ENCODE measurements at places on chromosomes 6 and 20.

DNA sequence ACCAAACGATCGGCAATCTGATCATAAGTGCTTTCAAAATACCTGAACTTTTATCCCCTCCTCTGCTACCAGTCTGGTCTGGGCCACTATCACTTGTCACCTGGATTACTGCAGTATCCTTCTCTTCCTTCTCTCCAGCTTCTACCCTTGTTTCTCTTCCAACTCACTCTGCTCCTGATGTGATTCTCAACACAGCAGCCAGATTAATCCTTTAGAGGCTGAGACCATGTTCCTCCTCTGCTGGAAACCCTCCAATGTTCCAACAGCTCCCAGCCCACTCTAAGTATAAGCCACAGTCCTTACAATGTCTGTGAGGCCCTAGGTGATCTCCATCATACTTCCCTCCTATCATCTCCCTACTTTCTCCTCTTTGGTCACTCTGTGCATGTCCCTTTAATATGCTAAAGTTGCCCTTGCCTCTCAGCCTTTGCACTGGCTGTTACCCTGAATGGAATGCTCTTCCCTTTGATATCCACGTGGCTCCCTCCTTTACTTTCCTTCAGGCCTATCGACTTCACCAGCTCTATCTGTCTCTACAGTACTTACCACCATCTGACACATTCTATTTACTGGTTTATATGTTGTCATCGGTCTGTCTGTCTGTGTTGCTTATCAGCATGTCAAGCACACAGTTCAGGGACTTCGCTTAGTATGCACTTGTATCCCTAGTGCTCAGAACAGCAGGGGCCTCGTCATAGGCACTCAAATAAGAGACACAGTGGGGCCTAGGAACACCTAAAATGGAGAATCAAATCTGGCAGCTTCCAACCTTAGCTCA is 35.0 kb upstream of the RNF24 start:
- no peak for DNase-seq

DNA sequence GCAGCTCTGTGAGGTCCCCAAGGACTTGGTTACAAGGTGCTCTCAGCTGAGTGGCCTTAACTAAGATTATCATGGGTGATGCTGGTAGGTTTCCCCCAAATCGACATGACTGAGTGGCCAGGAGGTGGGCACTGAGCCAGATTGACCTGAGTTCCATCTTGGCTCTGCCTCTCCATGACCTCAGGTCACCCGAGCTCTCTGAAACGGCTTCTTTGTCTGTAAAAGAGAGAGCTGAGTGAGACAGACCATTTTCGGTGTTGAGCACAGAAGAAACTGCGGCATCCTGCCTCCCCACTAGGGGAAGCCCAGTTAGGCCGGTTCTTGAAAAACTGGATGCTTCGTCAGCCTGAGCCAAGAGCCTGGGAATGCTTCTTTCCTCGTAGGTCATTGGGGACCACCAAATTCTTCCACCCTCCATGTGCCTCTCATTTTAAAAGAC is 14.1 kb upstream of the STX16 start:
- DNase-seq: no peak

GRCh38 chr20:49905415-49906091 is 9.8 kb downstream of the SPATA2 start:
- no peak for DNase-seq

- DNase-seq: no peak
Measured at GRCh38 chr6:150646228-150646627, 46.5 kb downstream of the PLEKHG1 start.

- no peak for DNase-seq
Measured at GRCh38 chr6:161613711-161614110, 339.9 kb upstream of the AGPAT4 start.

DNA sequence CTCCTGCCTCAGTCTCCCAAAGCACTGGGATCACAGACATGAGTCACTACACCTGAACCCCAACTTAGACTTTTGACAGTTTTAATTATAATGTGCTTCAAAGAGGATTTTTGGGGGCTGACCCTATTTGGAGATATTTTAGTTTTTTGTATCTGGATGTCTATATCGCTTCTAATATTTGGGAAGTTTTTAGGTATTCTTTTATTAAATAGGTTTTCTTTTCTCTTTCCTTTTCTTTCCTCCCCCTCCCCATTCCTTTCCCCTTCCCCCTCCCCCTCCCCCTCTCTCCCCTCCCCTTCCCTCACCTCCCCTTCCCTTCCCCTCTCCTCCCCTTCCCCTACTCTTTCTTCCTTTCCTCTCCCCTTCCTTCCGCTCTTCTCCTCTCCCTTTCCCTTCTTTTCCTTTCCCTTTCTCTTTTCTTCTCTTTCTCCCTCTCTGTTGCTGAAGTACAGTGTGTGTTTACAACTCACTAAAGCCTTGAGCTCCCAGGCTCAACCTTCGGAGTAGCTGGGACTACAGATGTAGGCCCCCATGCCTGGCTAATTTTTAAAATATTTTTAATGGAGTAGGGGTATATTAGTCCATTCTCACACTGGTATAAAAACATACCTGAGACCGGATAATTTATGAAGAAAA is 24.4 kb upstream of the NKX2-4 start:
- DNase-seq: no peak

- DNase-seq: no peak
Measured at GRCh38 chr6:161319231-161319630, 45.4 kb upstream of the AGPAT4 start.

DNA sequence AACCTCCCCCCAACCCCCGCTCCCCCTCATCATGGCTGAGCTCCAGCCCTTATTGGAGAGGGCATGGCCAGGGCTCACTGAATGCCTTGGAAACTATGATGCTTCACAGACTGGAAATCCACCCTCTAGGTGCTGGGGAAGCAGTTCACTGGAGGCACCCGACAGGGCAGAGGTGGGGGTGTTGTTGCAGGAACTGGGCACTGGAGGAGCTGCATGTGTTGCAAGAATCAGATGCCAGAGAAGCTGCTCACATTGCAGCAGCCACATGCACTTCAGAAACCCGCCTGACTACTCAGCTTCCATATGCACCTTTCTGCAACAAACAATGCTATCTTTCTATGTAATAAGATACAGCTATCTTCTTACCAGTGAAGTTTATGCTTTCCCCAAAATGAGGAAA is 7.9 kb upstream of the TBPL1 start:
- no peak for DNase-seq

GRCh38 chr20:18790787-18791186 is 22.8 kb upstream of the SCP2D1 start:
- DNase-seq: no peak

DNA sequence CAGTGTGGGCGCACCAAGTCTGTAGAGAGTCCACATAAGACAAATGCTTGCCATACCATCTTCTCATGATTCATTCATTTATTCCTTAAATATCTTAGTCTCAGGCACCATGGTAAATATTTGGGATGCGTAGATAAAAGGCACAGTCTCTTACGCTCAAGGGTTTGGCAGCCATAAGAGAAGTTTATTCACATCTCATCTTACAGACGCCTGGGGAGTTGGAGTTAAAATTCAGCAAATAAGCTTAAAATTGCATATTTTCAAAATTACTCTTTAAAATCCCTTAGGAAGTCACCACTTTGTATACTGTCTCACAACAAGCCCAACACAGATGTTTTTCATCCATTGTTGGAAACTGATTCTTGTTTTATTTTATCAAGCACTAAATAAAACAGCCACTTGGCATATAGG is 363.3 kb downstream of the KIF16B start:
- no peak for DNase-seq

DNA sequence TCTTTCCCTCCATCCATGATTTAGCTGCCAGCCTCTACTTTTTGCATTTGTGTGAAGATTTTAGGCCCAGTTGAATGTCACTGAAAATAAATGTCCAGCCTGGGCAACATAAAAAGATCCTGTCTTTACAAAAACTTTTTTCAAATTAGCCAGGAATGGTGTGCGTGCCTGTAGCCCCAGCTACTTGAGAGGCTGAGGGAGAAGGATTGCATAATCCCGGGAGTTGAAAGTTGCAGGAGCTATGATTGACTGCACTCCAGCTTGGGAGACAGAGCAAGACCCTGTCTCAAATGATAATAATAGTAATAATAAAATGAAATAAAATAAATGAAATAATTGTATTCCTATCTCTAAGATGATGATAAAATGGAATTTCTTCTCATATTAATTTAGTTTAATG is 5.0 kb upstream of the GFOD1 start:
- DNase-seq: no peak

- no peak for DNase-seq
Measured at GRCh38 chr6:38367231-38367630, 272.5 kb downstream of the BTBD9 start.

- DNase-seq: no peak
Measured at GRCh38 chr6:130138116-130138908, 84.4 kb downstream of the SAMD3 start.

DNA sequence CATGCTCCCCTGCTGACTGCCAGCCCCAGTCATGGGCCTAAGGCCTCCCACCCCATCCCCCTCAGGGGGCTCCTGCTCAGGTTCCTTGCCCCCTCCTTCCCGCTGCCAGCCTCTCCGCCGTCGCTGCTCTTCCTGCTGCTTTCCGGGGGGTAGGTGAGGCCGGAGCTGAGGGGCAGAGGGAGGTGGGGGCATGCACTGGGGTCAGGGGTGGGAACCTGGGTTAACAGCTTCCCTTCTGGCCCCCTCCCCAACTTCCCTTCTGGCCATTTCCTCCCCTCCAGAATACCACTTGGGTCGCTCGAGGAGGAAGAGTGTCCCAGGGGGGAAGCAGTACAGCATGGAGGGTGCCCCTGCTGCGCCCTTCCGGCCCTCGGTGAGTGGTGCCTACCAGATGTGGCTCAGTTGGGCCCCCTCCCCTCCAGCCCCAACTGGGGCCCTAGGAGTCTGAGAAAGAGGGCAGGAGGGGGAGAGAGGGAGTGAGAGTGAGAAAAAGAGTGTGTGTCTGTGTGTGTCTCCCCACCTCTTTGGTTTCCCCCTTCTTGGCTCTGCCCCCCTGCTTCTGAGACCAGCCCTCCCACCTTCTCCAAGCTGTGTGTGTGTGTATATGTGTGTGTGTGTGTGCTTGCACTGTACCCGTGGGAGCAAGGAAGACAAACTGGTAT is 12.1 kb downstream of the SYNGAP1 start:
- DNase-seq: no peak

- no peak for DNase-seq
Measured at GRCh38 chr6:122180132-122180531, 219.3 kb upstream of the HSF2 start.

GRCh38 chr20:44756011-44756688 is 10.5 kb downstream of the KCNK15 start:
- no peak for DNase-seq

DNA sequence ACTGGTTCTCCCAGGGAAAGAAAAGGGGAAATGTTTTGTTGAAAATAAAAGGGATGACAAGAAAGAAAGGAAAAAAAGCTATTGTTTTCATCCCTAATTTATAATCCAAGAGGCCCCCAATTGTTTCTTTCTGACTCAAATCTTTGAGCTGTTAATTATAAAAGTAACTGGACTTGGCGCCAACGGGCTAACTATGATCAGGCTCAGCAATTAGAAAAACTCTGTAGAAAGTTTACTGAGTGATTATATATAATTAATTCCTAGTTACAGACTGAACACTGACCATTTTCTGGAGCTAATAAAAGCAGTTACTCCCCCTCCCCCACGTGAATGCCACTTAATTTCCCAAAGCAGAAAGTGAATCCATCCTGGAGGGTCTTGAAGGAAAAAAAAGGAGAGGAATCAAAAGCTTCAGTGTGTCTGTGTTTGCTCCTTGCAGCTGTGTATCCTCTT is 3.2 kb downstream of the ZMYND8 start:
- peak; percentile 55 for DNase-seq

GRCh38 chr6:163776196-163776905 is 361.8 kb downstream of the QKI start:
- DNase-seq: no peak

DNA sequence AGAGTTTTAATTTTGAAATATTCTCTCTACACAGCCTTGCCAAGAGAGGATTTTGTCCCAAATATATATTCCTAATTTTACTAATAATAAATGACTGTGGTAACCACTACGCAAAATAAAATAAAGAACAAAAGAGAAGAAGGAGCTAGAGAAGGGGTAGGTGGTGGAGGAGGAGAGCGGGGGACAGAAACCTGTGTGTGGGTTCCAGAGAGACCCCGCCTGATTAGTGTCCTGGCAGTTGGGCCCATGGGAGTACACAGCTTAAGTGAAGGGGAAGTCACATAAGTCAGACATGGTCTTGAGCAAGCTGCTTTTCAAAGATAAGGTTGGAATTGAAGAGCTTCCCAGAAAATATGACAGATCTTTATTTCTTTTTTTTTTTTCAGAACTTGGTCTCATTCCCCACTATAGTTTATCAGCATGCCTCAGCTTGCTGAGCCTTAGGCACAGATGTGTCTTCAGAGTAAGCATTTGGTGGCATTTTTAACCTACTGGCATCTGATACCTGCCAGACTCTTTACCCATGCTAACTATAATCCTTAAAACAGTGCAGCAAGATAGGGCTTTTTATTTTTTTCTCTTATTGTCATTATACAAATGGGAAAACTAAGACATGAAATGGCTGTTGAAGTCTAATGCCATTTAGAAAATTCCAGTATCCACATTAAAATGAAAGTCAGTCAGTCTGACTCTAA is 9.6 kb upstream of the RHAG start:
- DNase-seq: no peak

DNA sequence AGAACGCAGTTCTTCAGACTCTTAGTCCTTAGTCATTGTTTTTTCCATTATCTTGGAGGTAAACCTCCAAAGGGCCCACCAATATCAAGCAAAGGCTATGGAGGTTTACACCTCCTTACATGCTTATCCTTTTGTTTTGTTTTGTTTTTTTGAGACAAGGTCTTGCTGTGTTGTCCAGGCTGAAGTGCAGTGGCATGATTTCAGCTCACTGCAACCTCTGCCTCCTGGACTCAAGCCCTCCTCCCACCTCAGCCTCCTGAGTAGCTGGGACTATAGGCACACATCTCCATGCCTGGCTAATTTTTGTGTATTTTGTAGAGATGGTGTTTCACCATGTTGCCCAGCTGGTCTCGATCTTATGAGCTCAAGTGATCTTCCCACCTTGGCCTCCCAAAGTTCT is 26.3 kb downstream of the ADGRG6 start:
- DNase-seq: no peak

DNA sequence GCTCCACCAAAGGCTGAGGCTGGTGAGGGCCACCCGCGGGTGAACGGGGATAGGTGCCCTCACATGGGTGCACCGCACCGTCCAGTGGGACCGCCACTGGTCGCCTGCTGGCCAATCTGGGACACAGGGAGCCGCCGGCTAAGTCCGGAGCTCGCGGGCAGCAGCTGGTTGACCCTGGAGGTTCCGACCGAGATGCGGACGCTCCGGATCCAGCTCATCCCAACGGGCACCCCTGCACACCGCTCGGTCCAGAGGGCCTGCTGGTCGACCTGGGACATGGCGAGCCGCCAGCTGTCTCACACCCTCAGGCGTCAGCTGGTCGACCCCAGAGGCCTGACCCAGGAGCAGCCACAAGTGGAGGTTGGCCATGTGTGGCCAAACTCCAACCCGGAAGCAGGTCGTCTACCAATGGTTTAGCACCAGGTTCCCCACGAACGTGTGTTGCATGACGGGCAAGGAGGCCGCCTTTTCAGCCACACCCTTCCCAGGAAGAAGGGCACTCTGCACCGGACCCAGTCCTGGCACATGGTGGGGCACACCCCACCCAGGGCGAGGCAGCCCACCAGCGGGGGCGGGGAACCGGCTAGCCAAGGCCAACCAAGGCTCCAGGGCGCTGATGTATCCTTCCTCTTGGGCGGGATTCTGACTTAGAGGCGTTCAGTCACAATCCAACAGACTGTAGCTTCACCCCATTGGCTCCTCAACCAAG is 746.0 kb upstream of the DEFB115 start:
- DNase-seq: no peak
